Upper lobe of left lung (tissue), 6 donors: ENCODE measurements at places on chromosomes 5 and 9.

- DNase-seq: no peak
- no peak overlapping the region for H3K4me3 ChIP-seq
- H3K36me3 ChIP-seq: no peaks in the 10 kb centered on the region
- H3K27ac ChIP-seq: no peak overlapping the region
- H3K27me3 ChIP-seq: no peaks in the 10 kb centered on the region
Measured at GRCh38 chr5:142876817-142877216, 106.6 kb downstream of the ARHGAP26 start.

GRCh38 chr9:32497921-32498320 is 28.1 kb downstream of the RIGI start:
- H3K36me3 ChIP-seq: peaks cover 8% of the 10 kb centered on the region
- no peaks in the 10 kb centered on the region for H3K27me3 ChIP-seq
- no peaks in the 10 kb centered on the region for H3K4me1 ChIP-seq
- H3K4me3 ChIP-seq: no peak overlapping the region
- H3K27ac ChIP-seq: no peak overlapping the region

- H3K36me3 ChIP-seq: no peaks in the 10 kb centered on the region
- H3K4me3 ChIP-seq: no peak overlapping the region
- no peak overlapping the region for H3K27ac ChIP-seq
- no peak for DNase-seq
Measured at GRCh38 chr5:14932902-14933469, 61.4 kb upstream of the ANKH start.

- H3K36me3 ChIP-seq: no peaks in the 10 kb centered on the region
- no peak overlapping the region for H3K4me3 ChIP-seq
- no peak overlapping the region for H3K27ac ChIP-seq
- no peaks in the 10 kb centered on the region for H3K4me1 ChIP-seq
- DNase-seq: no peak
- H3K27me3 ChIP-seq: no peaks in the 10 kb centered on the region
Measured at GRCh38 chr5:150318613-150319483, 16.1 kb upstream of the ARSI start.

GRCh38 chr9:137946993-137947392 is 69.4 kb downstream of the CACNA1B start:
- H3K4me3 ChIP-seq: no peak overlapping the region
- no peaks in the 10 kb centered on the region for H3K4me1 ChIP-seq
- no peaks in the 10 kb centered on the region for H3K36me3 ChIP-seq

GRCh38 chr9:68644831-68645230 is 60.2 kb upstream of the PIP5K1B start:
- no peak overlapping the region for H3K27ac ChIP-seq
- no peaks in the 10 kb centered on the region for H3K4me1 ChIP-seq
- no peak overlapping the region for H3K4me3 ChIP-seq
- H3K36me3 ChIP-seq: no peaks in the 10 kb centered on the region

DNA sequence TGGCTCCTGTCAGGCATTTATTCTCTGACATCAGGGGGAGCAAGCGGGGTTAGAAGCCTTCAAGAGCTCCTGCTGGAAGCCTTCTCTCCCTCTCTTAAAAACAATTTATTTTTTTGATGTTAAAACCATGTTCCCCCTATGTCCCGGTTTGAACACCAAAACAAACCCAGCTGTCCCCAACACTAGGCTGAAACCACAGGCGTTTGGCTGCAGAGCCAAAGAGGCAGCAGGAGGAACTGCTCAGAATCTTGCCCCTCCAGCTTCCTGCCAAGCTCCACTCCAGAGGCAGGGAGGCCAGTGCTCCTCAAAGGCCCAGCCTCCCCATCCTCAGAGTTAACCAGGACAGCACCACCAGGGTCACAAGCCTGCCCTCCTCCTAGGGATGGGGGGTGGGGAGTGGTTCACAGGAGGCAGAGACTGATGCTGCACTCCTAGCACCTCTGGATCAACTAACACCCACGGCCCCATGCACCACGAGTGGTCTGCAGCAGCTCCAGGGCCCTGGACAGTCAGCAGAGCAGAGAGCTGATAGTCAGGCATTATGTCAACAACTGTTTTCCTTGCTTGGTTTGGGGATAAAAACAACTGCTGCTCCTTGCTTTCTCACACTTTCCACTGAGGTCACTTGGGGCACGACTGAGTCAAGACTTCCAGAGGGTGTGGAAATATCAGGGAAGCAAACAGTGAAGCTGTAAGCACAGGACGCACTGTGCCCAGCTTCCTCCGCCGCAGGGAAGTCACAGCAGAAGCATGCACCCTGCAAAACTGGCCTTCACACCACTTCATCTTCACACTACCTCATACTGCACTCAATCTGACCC is 96.5 kb upstream of the ADRA1B start:
- DNase-seq: peak; percentile 24
- H3K4me3 ChIP-seq: no peak overlapping the region
- H3K4me1 ChIP-seq: no peaks in the 10 kb centered on the region

DNA sequence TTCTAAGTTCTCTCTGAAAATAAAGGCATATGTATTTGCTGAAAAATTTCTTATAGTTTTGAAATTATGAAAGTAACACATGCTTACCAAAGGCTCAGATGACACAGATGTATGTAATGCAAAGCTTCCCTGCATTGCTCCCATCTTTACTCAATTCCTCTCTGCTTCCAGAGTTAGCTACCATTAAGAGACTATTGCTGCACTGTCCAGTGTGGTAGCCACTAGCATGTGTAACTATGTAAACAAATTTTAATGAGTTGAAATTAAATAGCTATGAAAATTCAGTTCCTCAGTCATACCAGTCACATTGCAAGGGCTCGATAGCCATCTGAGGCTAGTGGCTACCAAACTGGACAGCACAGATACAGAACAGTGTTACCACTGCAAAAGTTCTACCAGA is 17.9 kb downstream of the FRMD3 start:
- H3K4me1 ChIP-seq: no peaks in the 10 kb centered on the region
- no peak overlapping the region for H3K27ac ChIP-seq
- H3K36me3 ChIP-seq: no peaks in the 10 kb centered on the region

DNA sequence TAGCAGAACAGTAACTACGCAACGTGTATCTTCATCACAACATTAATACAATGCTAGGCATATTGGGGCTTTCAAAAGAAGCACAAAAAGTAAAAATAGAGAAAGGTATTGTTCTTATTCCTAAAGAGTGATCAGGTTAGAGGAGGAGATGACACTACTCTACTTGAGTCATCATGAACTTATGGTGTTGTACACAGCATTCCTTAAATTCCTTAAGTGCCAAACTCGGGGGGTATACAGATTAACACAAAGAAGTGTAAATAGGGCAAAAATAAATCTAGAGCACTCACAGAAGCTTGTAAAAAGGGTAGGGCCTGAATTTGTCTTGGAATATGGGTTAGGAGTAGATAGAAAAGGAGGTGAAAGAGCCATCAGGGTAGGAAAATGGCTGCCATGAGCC is 308.0 kb upstream of the DAP start:
- H3K4me3 ChIP-seq: no peak overlapping the region
- DNase-seq: no peak
- no peaks in the 10 kb centered on the region for H3K36me3 ChIP-seq
- H3K27me3 ChIP-seq: no peaks in the 10 kb centered on the region
- no peaks in the 10 kb centered on the region for H3K4me1 ChIP-seq

GRCh38 chr5:59333416-59333815 is 560.1 kb downstream of the PDE4D start:
- no peaks in the 10 kb centered on the region for H3K4me1 ChIP-seq
- H3K36me3 ChIP-seq: no peaks in the 10 kb centered on the region
